Ureter (tissue), 1 donor: ENCODE measurements at places on chromosomes 4 and X. TPM values are rescaled to one million over a fixed set of nuclear protein-coding genes. Genes with fewer than 3 reads are reported as not detected.

DNA sequence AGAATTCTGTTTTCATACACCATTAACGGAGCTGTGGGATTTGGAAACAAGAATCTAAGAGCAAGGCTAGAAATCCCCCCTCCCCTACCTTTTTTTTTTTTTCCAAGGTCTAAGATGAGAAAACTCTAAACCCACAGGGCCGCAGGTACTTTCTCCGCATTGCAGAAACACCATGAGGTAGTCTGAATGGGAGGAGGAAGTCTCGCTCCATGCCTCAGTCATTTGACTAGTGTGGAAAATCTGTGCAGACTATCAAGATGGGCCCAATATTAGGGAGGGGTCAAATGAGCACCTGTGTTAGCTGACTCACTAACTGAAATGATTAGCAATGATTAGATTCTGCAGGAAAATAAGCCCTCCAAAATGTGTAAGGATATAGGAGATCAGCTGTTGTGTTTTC is 40.9 kb upstream of the MAP3K15 start:
- DNase-seq: no peak

- no peak for DNase-seq
These were observed 10.3 kb downstream of the PHKA2 start for GRCh38 chrX:18973527-18974192.

- DNase-seq: no peak
These were observed 43.9 kb downstream of the PTTG2 start for GRCh38 chr4:38004062-38004461.

GRCh38 chr4:113646442-113646822 is 115.1 kb downstream of the CAMK2D start:
- no peak for DNase-seq

- DNase-seq: no peak
These were observed 2.4 kb downstream of the CNKSR2 start for GRCh38 chrX:21376636-21377035.

DNA sequence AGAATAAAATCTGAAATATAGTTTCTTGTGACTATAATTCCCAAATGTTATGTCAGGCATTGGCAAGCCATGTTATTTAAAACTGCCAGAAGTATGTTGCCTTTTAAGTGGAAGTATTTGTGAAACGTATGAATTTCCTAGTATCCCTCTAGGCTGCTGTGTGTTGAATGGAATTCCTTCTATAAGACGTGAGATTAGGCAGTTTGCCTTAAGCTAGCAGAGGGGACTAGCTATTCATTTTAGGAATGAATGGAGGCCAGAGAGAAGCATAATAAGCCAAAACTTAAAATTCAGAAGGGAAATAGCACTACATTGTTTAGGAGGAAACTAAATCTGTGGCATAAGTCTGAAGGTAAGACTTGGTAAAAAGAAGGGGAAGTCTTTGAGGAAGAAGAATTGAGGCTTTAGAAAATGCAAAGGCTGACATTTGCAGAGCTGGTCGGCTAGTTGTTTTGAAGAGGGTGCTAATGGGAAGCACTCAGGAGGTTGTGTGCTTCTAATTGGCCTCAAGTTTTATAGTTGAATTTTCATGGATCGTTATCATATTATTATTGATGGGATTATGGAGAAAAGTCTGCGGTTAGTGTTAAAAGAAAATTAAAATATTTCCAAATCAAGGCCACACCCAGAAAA is 57.1 kb downstream of the TMEM131L start:
- no peak for DNase-seq

- DNase-seq: no peak
These were observed 502.5 kb downstream of the SPRY1 start for GRCh38 chr4:123898946-123899666.

The PAGE4 gene
- not detected for total RNA-seq

The BANK1 gene
- 14.1 TPM for total RNA-seq

The CDK16 gene
- 85.4 TPM for total RNA-seq

DNA sequence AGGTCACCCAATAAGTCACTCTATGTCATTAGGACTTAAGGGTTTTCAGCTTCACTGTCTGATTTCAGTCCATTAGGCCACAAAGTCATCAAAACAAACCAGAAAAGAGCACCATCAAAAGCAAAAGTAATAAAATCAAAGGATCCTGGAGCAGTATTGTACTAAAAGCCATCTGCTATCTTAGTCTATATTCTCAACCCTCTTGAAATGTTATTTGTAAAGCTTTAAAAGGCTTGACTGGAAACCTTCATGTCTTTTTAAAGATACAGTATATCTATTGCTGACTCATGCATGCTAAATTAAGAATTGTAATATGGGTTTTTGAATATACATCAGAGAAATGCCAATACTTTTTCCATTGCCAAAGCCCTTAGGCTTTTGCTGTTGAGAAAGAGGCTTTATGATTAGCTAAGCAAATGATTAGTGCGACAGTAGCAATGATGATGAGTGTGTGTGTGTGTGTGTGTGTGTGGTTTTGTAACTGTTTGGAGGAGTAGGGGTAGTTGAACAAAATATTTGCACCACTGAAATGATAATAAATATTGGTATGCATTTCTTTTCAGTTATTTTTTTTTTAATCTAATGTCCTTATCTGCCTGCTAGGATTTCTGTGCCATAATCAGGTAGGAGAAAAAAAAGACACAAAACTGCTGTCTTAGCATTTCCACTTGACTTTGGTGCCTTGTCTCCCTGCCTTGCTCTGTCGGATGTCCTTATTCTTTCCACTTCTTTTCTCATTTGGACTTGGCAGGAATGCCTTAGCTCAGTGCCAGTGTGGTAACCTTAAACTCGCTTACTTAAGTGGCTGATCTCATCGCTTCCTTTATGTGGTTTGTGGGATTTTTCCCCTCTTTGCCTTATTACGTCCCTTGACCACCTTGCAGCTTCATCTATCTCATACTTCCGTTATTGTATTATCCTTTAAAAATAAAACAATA is 119.7 kb downstream of the PCDH7 start:
- DNase-seq: no peak

- DNase-seq: no peak
These were observed 181.0 kb downstream of the MAML3 start for GRCh38 chr4:139973015-139973414.

The MEPE gene
- not detected for total RNA-seq

DNA sequence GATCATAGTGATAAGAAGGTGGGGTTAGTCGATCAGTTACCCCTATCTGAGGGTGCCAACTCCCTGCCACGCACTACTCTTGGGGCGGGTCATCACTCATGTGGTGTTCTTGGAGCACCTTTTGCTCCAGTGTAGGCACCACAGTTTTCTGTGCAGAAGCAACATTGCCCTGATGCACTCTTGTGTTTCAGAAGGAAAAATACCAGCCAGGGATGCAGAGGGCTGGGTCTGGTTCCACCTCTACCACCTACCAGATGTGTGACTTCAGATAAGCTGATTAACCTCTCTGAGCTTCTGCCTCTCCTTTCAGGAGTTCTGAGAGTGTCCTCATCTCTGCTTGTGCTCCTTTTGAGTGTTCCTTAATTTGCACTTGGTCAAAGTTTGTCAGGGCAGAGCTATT is 29.9 kb upstream of the PROM1 start:
- no peak for DNase-seq

DNA sequence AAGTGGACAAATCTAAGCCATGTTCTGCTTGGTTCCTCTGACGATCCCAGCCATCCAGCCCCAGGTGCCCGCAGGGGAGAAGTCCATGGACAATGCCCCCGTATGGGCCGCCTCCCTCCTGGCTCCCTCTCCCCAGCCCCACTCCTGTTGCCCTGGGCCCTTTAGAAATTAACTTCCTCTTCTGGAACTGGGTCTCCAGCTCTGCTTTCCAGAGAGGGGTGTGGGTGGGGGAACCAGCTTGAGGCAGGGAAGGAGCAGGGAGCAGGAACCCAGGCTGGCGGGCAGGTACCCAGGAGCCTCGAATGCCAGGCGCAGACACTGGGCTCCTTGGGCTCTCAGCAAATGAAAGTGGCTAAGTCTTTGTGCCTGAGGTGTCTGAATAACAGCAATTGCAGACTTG is 12.7 kb upstream of the ABLIM2 start:
- DNase-seq: no peak

The NKAP gene
- 8.0 TPM for total RNA-seq

DNA sequence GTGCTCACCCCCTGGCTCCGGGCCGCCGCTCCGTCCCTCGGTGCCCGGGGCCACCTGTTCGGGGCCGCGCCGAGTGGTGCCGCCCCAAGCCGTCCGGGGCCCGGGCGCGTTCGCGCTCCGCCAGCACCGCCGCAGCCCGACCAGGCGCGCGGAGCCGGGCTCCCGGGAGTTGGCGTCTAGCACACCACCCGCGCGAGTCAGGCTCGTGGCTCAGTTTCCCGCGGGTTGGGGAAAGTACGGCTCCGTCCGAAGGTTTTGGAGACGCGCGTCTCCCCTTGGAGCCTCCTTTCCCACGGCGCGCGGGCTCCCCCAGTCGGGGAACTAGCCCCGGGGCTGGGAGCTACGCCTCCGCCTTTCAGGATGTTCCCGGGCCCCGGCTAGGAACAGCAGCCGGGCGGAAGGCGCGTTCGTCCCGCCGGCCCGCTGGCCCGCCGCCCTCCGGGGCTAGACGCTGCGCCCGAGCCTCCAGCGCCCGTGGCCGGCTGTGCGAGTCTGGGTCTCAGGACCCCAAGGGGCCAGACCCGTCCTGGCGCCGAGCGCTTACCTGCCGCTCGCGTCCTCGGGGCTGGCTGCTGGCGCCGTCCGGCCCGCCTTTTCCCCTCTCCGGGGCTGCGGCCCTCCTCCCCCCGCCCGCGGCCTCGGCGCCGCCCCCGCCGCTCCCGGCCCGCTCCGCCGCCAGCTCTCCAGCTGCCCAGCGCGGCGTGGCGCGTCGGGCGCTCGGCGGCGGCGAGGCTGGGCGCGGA is at the start of gene ADGRG2:
ADGRG2 (minus strand) TSS at position 571 of the 743 bp plus-strand sequence. CDS start 53,634 bp downstream, outside the sequence.
- DNase-seq: no peak

- no peak for DNase-seq
These were observed 151.6 kb upstream of the GPC4 start for GRCh38 chrX:133566876-133567275.

- DNase-seq: no peak
These were observed 169.4 kb downstream of the AMELX start for GRCh38 chrX:11462648-11463047.

DNA sequence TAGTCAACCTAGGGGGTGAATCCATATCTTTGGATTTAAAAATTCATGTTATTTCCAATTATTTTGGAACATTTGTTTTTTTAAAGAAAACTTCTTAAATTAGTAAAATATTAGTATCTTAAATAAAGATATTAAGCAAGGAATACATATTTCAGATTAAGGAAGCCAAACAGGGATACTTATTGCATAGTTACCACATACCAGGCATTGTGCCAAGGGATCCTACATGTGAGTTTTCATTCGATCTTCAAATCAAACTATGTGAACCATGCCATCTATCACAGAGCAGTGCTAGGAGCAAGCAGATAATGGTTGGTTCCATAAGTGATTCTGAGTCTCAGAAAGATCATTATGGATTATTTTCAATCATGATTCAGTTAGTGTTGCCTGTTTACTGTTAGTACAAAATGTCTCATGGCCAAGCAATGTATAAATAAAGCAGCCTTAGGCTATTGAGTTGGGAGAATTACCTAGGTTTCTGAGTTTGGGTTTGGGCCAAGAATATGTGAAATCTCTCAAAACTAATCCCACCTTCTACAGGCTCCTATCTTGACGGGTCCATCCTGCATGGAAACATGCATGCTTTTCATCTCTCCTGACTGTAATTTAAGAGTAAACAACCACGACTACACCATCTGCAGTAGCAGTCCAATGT is 176.7 kb downstream of the NPFFR2 start:
- DNase-seq: no peak

DNA sequence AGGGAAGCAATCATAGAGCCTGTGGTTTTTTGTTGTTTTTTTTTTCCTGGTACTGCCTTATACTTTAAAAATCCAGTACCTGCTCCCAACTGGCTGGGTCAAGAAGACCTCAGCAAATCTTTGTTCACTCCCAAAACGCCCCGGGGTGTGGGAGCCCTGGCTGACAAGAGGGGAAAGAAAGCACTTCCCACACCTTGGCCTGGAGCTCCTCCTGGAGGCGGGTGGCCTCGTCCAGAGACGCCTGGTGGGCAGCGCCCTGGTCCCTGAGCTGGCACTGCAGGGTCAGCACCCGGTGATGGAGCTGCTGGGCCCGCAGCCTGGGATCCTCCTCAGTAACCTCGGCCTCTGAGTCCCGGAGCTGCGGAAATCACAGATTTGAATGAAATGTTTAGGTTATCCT is 38.2 kb downstream of the C4orf50 start:
- no peak for DNase-seq

- DNase-seq: no peak
These were observed 61.1 kb upstream of the ARSJ start for GRCh38 chr4:114040319-114041116.

The KLHL8 gene
- total RNA-seq: 12.5 TPM

The NEIL3 gene
- not detected for total RNA-seq

DNA sequence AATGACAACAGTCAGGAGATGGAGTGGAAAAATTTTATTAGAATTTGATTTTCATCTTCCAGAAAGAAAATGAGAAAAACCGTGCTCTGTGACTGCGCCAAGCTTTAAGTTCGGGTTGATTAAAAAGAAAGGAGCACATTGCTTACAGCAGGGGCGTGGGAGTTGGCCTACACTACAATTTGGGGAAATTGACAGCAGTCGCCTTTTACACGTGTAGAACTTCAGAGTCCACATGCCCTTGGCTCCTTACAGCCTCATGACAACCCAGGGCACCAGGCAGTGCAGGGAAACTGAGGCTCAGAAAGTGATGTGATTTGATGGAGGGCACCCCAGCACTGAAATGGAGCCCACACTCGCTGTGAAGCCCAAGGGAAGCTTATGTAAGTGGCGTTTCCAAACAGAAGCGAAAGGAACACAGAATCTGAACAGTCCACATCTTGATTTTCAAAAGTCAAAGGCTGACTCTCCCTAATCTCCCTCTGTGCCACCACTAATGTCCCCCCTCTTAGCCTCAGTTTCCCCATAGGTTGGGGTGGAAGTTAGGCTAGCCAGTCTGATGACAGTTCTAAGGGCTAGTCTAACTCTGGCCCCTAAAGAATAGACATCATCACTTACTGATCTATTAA is 5.5 kb downstream of the PPP2R2C start:
- no peak for DNase-seq

The CSAG1 gene
- not detected for total RNA-seq

The VCX2 gene
- not detected for total RNA-seq

GRCh38 chrX:10471418-10471817 is 149.0 kb downstream of the MID1 start:
- no peak for DNase-seq

GRCh38 chrX:23575281-23575680 is 92.0 kb upstream of the PRDX4 start:
- DNase-seq: no peak

The RENBP gene
- 7.4 TPM for total RNA-seq

The ADH1B gene
- 142 TPM for total RNA-seq

The UGT2B10 gene
- not detected for total RNA-seq

DNA sequence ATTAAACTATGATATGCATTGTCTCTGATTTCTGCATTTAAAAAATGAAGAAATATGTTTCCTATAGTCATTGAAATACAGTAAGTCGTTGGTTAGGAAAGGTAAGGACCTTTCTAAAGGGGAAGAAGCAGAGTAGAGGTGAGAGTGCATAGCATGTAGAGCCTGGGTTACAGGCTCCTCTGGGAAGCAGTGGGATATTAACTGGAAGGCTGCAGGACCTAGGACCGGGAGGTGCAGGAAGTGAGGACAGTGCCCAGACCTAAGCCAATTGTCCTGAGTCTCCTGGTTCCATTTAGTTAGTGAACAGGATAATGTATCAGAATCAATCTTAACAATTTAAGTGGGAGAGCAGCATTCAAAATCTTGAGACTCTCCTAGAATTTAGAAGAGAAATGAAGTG is 237.1 kb upstream of the NUDT6 start:
- no peak for DNase-seq
